Breast epithelium (tissue), 4 donors: ENCODE measurements at places on chromosomes 6 and 20. TPM values are rescaled to one million over a fixed set of nuclear protein-coding genes. Genes with fewer than 3 reads are reported as not detected.

DNA sequence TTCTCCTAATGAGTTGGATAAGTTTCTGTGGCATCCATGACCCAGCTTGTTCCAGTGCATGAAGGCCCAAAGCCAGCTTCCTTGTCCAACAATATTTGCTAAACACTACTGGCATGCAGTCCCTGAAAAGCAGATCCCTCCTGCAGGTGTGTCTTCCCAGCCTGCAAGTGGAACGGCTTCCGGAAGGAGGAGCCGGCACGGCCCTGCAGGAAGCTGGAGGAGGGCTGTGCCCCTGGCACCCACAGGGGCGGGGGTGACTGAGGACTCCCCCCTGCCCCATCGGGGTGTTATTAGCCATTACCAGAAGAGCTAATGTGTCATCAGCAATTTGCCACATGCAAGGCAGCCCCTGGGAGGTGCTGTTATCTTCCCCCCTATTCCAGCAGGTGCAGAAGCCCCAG, 27.4 kb downstream of the NPEPL1 start:
- H3K4me3 ChIP-seq, result no peak overlapping the region
- no peak overlapping the region for H3K27ac ChIP-seq
- H3K36me3 ChIP-seq, result no peaks in the 10 kb centered on the region
- H3K27me3 ChIP-seq, result peaks cover 7% of the 10 kb centered on the region
- peak; percentile 17 for DNase-seq
- H3K4me1 ChIP-seq, result no peaks in the 10 kb centered on the region

The NANP gene
- total RNA-seq, result 5.7 TPM

DNA sequence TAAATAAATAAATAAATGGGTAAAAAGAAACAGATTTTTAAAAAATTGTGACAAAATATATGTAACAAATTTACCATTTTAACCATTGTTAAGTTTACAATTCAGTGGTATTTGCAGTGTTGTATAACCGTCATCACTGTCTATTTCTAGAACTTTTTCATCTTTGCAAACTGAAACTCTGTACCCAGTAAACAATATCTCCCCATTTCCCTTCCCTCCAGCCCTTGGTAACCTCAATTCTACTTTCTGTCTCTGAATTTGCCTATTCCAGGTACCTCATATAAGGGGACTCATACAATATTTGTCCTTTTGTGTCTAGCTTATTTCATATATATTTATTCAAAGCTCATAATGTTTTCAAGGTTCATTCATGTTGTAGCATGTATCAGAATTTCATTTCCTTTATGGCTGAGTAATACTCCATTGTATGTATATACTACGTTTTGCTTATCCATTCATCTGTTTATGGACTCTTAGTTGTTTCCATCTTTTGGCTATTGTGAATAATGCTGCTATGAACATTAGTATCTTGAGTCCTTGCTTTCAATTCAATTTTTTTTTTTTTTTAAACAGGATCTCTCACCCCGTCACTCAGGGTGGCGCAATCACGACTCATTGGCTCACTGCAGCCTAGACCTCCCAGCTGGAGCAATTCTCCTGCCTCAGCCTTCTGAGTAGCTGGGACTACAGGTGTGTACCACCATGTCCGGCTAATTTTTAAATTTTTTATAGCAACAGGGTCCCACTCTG, 8.9 kb downstream of the MANBAL start:
- no peaks in the 10 kb centered on the region for H3K27me3 ChIP-seq
- H3K4me3 ChIP-seq, result no peak overlapping the region
- no peaks in the 10 kb centered on the region for H3K36me3 ChIP-seq

- H3K36me3 ChIP-seq, result no peaks in the 10 kb centered on the region
- no peak for DNase-seq
- H3K27me3 ChIP-seq, result no peaks in the 10 kb centered on the region
- no peak overlapping the region for H3K4me3 ChIP-seq
Observed at GRCh38 chr20:50834599-50835005, 39.7 kb downstream of the BCAS4 start.

The ZNF341 gene
- total RNA-seq, result 3.3 TPM

DNA sequence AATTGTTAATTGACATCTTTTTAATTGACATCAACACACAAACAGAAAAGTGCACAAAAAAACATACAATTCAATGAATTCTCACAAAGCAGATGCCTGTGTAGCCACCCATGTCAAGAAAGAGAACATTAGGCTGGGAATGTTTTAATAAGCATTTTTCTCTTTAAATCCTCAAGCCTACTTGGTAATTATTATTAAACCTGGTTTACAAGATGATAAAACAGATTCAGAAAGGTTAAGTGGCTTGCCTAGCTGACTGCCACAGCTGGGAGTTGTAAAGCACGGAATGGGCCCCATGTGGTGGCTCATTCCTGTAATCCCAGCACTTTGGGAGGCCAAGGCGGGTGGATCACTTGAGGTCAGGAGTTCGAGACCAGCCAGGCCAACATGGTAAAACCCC, 90.0 kb upstream of the AKAP12 start:
- H3K4me1 ChIP-seq, result no peaks in the 10 kb centered on the region
- DNase-seq, result no peak
- H3K4me3 ChIP-seq, result no peak overlapping the region
- no peak overlapping the region for H3K27ac ChIP-seq

The LST1 gene
- 10.7 TPM for total RNA-seq

DNA sequence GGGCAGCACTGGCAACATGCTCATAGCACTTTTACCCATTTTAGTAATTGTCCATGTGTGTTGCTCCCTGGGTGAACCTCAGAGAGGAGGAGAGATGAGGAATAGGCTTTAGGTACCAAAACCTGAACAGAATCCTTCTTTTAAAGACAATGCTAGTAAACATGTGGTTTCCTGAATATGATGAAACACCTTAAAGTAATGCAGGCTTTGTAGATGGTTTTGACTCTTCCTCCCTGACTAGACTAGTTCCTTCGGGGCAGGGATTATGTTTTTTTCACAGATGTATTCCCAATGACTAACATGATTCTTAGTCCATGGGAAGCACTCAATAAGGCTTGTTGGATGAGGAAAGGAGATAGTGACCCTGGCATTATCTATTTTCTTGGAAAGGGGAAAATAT, 367.6 kb upstream of the JAG1 start:
- H3K36me3 ChIP-seq, result no peaks in the 10 kb centered on the region
- H3K4me3 ChIP-seq, result no peak overlapping the region
- no peaks in the 10 kb centered on the region for H3K4me1 ChIP-seq

The DEFB132 gene
- total RNA-seq, result 0.33 TPM

The EDN3 gene
- 6.9 TPM for total RNA-seq

The QRSL1 gene
- 9.2 TPM for total RNA-seq

The SPATS1 gene
- not detected for total RNA-seq

- no peak for DNase-seq
- H3K27ac ChIP-seq, result no peak overlapping the region
- H3K27me3 ChIP-seq, result peaks cover 16% of the 10 kb centered on the region
- H3K4me1 ChIP-seq, result no peaks in the 10 kb centered on the region
- no peaks in the 10 kb centered on the region for H3K36me3 ChIP-seq
Observed at GRCh38 chr6:134111062-134111677, 58.7 kb upstream of the SLC2A12 start.

GRCh38 chr6:4162370-4162769, 27.0 kb upstream of the ECI2 start:
- H3K4me1 ChIP-seq, result no peaks in the 10 kb centered on the region
- no peaks in the 10 kb centered on the region for H3K36me3 ChIP-seq
- H3K27me3 ChIP-seq, result no peaks in the 10 kb centered on the region
- no peak overlapping the region for H3K27ac ChIP-seq
- no peak overlapping the region for H3K4me3 ChIP-seq
